A375 (cell line): ENCODE measurements at places on chromosomes 6 and 20. TPM values are rescaled to one million over a fixed set of nuclear protein-coding genes. Genes with fewer than 3 reads are reported as not detected.

The PEX7 gene
- total RNA-seq: 6.9 and 7.4 TPM in 2 replicates

The ENPP4 gene
- total RNA-seq: 0.93 and 1.0 TPM in 2 replicates

The CCN5 gene
- total RNA-seq: not detected in 2 replicates

The LGSN gene
- total RNA-seq: not detected in 2 replicates

The HLA-DQA2 gene
- total RNA-seq: 3.1 and 3.8 TPM in 2 replicates

The SLC35D3 gene
- total RNA-seq: 0.03 TPM in 1 of 2 replicates, not detected in the other

The MCM9 gene
- total RNA-seq: 7.1 and 7.7 TPM in 2 replicates

The DDO gene
- 2.4 and 2.9 TPM in 2 replicates for total RNA-seq

The ENPP3 gene
- total RNA-seq: 0.26 and 0.80 TPM in 2 replicates

The E2F1 gene
- total RNA-seq: 41.6 and 45.6 TPM in 2 replicates

The ABRACL gene
- 25.5 and 33.6 TPM in 2 replicates for total RNA-seq

The GHRH gene
- total RNA-seq: not detected in 2 replicates

The BHLHE23 gene
- total RNA-seq: not detected in 2 replicates

The EYS gene
- total RNA-seq: 1.8 and 2.0 TPM in 2 replicates

The RNF217 gene
- total RNA-seq: 5.4 and 7.3 TPM in 2 replicates

The TP53INP2 gene
- 2.2 and 3.1 TPM in 2 replicates for total RNA-seq

The SCUBE3 gene
- total RNA-seq: 0.82 and 1.0 TPM in 2 replicates

The SIGLEC1 gene
- not detected in 2 replicates for total RNA-seq

The ADGRB3 gene
- 0.79 and 1.5 TPM in 2 replicates for total RNA-seq

The TMEM74B gene
- 0.37 TPM in 1 of 2 replicates, not detected in the other for total RNA-seq

The SFTA2 gene
- total RNA-seq: not detected in 2 replicates
